Left renal cortex interstitium (tissue), 4 donors: ENCODE measurements at places on chromosomes 5 and 9.

DNA sequence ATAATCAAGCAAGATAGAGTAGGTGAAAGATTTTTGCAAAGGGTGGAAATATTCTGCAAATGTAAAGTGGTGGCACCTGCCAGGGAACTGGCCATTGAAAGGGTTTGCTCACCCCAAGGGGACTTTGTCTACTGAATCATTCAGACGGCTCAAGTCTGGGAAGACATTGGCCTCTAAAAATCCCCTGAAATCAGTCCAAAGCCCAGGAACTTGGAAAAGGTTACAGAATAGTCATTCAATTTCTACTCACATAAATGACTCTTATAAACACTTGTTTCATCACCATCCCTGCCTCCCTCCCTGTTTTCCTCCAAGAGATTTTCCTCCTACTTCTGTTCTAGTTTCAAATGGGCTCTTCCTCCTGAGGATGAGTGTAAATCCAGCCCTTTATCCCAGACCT, 28.5 kb downstream of the ZNF366 start:
- DNase-seq: no peak

GRCh38 chr5:91381239-91381773, 1.8 kb downstream of the ARRDC3 start:
- DNase-seq: no peak

GRCh38 chr5:133466556-133467334, 145.6 kb downstream of the FSTL4 start:
- no peak for DNase-seq

DNA sequence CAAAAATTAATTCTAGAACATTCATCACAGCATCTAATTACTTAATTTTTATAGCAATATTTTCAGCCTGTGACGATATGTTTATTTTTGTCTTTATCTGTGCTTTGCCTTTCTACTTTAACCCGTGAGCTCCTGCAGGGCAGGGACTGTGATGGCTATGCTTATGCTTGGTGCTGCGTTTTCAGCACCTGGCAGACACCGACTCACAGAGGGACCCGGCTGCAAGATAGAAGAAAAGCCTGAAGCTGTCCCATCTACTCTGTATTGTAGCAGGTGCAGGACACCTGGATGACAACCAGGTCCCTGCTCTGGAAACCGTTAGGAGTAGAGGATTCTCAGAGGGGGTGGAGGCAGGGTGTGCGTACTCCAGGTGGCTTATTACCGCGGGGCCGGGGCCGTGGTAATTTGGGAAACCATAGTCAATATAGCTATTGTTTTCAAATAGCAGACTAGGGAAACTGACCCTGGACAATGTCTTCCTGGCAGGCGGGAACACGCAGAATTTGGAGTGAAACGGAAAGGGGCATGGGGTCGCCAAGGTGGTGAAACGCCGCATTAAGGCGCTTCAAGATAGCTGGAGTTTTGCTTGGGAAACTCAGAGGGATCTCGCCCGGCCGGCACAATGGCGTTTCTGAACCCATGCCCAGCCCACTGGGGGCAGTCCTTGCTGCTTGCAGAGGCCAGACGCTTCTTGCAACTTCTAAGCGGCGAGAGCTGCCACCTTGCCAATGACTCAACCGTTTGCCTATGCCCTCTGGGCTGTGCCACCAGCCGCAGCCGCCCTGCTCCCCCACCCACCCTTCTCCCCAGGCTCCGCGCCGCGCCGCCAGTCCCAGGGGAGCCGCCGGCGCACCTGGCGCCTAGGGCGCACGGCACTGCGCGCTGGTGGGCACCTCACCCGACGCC, 140.1 kb upstream of the PALM2AKAP2 start:
- DNase-seq: peak; percentile 1

GRCh38 chr5:16134204-16134603, 45.4 kb downstream of the MARCHF11 start:
- DNase-seq: no peak

DNA sequence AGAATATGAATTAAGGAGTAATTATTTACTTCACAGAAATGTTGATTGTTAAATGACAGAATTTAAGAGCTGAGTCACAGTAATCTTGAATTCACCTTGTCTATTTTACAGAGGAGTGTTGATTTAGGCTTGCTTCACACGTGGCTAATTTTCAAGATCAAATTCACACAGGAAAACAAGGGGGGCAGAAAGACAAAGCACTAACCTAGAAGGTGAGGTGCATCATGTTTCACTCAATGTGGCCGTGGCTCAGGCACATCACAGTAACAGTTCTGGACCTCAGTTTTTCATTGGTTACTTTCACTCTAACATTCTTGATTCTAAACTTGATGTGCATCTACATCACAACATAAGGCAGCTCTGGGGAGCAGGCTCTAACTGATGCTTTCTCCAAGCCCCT, 69.6 kb upstream of the GNAQ start:
- DNase-seq: no peak

DNA sequence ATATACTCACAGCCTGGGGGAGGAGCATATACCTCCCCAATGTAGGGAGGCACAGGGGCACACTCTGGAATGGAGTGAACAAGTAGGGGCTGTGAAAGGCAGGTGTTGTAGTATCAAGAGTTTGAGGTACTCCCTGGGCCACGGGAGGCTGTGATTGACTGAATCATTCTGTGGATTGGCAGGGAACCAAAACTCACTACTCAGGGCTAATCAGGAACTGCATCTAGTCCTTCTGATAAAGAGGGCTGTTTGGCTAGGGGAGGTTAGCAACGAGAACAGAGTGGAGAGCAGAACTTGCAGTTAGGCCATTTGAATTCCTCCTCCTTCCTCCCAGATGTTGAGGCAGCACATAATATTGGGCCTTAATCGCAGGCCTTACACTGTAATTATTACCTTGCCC, 369.2 kb upstream of the MPDZ start:
- no peak for DNase-seq

- no peak for DNase-seq
These were observed 36.1 kb upstream of the SPDL1 start for GRCh38 chr5:169547508-169547907.

DNA sequence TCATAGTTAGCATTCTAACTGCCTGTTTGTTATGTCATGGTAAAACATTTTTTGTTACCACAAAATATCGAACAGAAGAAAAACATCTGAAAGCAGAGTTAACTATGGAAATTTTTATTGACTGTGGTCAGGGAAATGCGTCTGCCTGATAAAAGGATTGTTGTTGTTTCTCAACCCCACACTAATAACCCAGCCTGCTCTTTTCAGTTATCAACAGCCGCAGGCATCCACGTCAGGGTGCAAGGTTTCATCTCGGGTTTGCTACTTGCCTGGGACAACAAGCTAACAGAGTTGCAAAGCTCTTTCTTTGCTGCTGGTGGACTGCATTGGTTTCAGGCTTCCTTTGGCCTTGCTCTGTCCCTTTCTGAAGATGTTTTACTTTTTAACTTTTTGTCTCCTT, 969.2 kb downstream of the CDH18 start:
- no peak for DNase-seq

GRCh38 chr9:33065157-33066076, 11.1 kb downstream of the SMU1 start:
- DNase-seq: no peak

- DNase-seq: no peak
These were observed 511 bp downstream of the SEMA5A start for GRCh38 chr5:9545136-9545991.

- DNase-seq: no peak
These were observed 221.4 kb downstream of the CFAP90 start for GRCh38 chr5:7629561-7629960.

DNA sequence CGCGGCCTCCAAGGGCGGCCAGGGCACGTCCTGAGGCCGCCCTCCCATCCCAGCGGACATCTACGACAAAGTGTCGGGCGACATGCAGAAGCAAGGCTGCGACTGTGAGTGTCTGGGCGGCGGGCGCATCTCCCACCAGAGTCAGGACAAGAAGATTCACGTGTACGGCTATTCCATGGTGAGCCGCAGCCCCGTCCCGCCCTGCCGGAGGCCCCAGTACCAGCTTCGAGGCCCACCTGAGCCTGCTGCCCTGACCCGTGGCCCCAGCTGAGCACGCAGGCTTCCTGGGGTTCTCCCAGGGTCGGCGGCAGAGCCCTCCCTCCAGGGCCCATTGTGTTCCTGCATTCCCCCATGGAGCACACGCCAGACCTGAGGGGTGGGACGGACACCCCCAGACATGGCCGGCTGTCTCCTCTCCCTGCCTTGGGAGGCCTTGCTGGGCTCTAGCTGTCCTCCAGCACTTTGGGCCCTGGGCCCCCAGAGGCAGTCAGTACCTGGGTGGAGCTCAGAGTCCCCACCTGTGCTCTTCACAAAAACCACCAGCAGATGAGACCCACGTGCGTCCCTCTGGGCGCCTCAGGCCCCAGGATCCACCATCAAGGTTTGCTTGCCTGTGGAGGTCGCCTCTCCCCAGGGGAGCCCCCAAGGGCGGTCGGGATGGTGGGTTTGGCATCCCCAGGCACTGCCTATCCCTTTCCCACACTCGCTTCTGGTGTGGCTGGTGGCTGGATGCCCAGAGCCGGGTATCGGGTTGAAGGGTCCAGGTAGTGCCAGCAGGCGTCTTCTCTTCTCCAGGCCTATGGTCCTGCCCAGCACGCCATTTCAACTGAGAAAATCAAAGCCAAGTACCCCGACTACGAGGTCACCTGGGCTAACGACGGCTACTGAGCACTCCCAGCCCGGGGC, 1.0 kb downstream of the PHPT1 start:
- no peak for DNase-seq

DNA sequence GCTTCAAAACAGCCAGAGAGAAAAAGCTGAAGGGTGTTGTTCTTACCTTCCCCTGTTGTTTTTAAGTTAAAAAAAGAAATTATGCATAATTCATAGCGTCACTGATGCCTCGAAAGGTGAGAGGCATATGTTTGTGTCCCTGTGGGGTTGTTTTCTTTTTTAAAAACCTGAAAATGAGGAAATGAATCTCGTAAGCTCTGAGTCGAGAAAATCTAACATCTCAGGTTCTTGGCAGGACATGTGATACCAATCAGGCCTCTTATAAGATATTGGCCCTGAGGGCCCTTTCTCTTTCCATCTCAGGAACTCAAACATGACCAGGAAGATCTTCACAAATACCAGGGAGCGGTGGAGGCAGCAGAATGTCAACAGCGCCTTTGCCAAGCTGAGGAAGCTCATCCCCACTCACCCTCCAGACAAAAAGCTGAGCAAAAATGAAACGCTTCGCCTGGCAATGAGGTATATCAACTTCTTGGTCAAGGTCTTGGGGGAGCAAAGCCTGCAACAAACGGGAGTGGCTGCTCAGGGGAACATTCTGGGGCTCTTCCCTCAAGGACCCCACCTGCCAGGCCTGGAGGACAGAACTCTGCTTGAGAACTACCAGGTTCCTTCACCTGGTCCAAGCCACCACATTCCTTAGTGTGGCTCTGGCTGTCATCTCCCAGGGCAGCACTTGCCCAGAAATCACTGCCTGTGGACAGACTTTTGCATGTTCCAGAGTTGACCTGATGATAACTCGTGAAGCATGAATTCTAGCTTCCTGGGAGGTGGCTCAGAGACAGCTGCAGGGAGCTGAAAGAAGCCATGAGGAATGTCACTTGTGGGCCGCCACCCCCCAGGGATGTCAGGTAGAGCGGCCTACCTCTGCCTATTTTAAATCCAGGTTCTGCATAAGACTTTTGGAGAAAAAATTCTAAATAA, at the start of gene TAL2:
Gene TAL2, plus strand, starts transcription at position 274 of the 921 bp plus-strand sequence. Its CDS starts 40 bp downstream, at position 314.
- DNase-seq: no peak

- DNase-seq: no peak
These were observed 23.1 kb upstream of the MED10 start for GRCh38 chr5:6401410-6401809.

GRCh38 chr5:172740428-172741205, 30.4 kb downstream of the DUSP1 start:
- no peak for DNase-seq

- no peak for DNase-seq
These were observed 166.4 kb downstream of the DMRT2 start for GRCh38 chr9:1216532-1216931.

DNA sequence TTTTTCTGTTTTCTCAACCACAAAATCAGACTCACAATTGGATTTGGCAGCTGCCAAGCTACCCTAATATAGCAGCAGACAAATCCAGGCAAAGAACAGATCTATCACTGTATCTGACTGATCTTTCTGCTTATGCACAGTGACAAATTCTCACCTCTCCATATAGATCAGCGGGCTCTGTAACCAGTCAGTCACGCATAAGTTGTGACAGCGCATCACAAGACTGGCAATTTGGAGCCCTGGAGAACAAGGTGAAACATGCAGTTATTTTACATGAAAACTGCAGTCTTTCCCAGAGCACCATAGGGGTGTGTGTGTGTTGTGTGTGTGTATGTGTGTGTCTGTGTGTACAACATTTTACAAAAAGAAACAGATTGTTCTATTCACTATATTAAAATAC, 37.7 kb downstream of the RORB start:
- DNase-seq: no peak

GRCh38 chr5:157266286-157267007, 524 bp downstream of the CYFIP2 start:
- DNase-seq: no peak

GRCh38 chr5:36570301-36571095, 35.9 kb upstream of the SLC1A3 start:
- no peak for DNase-seq

DNA sequence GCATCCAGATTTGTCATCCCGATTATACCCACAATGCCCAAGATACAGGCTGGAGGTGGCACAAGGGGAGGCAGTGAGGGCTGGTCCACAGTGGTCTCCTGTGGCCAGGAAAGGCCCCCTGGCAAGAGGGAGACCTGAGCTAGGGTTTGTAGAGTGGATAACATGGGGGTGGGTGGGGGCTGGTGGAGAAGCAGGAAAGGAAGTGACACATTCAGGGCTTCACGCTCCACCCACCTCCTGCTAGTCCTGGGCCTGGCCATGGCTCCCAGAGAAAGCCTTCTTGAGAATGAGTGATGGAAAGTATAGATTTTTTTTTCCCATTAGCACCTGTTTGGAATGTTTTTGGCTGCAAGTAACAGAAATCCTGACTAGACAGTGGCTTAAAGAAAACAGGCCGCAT, 81.3 kb downstream of the ANKRD33B start:
- no peak for DNase-seq

- DNase-seq: no peak
These were observed 22.1 kb downstream of the ANXA1 start for GRCh38 chr9:73173557-73174329.

DNA sequence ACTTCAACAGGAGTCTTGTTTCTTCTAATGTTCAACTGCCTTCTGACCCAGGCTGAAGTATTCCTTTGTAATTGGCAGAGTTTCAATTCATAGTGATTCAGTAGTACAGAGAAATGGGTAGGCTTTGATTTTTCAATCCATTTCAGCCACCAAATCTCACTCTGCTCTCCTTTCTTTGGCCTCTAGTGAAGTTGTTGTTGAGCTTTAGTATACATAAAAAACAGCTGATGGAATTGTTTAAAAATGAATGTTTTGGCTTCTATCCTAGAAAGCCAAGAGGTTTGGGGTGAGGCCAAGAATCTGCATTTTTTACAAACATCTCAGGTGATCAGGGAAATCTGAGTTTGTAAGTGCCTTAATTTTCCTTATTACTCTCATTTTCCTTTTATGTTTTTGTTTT, 182.9 kb upstream of the MAP1B start:
- DNase-seq: no peak

DNA sequence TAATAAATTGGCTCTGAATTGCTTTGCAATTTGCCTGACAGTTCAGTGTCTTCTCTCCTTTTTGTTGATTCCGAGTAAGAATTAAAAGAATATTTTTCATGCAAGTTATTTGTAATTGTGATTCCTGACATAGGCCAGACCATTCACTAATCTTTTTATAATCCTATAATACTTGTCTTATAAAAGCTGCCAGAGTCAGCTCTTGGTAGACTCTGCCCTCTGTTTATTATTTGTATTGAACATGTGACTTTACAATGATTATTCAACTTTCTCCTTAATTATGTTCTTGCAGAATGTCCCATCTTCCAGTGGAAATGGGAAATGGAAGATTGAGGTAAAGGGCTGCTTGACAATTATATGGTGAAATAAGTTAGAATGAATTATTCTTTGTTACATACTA, 121.0 kb downstream of the SV2C start:
- no peak for DNase-seq
